ENCODE measurements at places on chromosomes 1 and 21.

GRCh38 chr1:230599926-230600656 is 42.2 kb upstream of the COG2 start:
- DNase-seq = no peak

DNA sequence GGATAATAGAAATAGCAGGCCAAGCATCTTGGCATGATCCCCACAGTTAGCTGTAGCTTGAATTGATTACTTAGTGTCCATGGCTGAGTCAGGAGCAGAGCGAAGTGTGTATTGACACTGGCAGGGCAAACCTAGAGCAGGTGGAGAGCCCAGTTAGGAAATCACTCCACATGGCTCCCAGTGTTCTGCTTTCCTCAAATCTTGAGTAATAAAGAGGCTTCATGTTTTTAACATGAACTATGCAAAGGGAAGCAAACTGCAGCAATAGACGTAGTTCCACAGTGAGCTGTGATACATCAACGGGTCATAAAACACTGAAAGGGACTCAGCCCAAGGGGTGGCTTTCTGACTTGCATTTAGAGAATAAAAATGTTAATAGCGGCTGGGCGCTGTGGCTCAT is 28.9 kb downstream of the RHEX start:
- DNase-seq = no peak

DNA sequence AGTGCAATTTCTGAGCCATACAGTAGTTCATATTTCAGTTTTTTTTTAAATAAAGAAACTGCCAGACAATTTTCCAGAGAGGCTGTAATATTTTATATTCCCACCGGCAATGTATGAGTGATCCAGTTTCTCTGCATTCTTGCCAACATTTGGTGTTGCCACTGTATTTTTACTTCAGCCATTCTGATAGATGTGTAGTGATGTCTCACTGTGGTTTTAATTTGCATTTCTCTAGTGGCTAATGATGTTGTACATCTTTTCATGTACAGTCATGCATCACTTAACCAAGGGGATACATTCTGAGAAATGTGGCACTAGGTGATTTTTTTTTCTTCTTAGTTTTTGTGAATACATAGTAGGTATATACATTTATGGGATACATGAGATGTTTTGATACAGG is 99.6 kb downstream of the CENPF start:
- DNase-seq = no peak

GRCh38 chr1:92998821-92999220 is 37.6 kb upstream of the DIPK1A start:
- DNase-seq = no peak

- no peak for DNase-seq
Measured at GRCh38 chr1:2353551-2354438, 37.6 kb downstream of the MORN1 start.

GRCh38 chr1:200042552-200043335 is 15.2 kb downstream of the NR5A2 start:
- DNase-seq = no peak

- DNase-seq = no peak
Measured at GRCh38 chr1:58304346-58304975, 242.1 kb downstream of the OMA1 start.

DNA sequence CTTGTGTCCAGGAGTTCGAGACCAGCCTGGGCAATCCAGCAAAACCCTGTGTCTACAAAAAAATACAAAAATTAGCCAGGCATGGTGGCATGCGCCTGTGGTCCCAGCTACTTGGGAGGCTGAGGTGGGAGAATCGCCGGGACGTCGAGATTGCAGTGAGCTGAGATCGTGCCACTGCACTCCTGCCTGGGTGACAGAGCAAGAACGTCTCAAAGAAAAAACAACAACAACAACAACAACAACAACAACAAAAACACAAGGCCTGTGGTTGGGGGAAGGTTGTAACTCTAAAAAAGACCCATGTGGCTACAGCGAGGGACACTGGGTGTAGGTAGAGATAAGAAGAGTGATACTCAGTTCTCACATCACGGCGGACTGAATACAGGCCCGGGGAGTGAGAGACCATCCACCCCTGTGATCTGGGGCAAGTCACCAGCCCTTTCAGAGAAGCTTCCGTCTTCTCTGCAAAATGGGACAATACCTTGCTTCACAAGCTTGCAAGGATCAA is 848 bp upstream of the CDC42 start:
- DNase-seq = no peak

GRCh38 chr1:57167997-57168396 is 202.2 kb upstream of the C8B start:
- no peak for DNase-seq

DNA sequence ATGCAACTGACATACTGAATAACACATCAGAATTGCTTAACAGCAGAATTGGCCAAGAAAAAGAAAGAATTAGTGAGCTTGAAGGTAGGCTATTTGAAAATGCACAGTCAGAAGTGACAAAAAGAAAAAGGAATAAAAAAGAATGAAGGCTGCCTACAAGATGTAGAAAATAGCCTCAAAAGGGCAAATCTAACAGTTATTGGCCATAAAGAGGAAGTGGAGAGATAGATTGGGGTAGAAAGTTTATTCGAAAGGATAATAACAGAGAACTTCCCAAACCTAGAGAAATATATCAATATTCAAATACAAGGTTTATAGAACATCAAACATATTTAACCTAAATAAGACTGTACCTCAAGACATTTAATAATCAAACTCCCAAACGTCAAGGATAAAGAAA is 67.5 kb downstream of the ATP6V1G3 start:
- no peak for DNase-seq

DNA sequence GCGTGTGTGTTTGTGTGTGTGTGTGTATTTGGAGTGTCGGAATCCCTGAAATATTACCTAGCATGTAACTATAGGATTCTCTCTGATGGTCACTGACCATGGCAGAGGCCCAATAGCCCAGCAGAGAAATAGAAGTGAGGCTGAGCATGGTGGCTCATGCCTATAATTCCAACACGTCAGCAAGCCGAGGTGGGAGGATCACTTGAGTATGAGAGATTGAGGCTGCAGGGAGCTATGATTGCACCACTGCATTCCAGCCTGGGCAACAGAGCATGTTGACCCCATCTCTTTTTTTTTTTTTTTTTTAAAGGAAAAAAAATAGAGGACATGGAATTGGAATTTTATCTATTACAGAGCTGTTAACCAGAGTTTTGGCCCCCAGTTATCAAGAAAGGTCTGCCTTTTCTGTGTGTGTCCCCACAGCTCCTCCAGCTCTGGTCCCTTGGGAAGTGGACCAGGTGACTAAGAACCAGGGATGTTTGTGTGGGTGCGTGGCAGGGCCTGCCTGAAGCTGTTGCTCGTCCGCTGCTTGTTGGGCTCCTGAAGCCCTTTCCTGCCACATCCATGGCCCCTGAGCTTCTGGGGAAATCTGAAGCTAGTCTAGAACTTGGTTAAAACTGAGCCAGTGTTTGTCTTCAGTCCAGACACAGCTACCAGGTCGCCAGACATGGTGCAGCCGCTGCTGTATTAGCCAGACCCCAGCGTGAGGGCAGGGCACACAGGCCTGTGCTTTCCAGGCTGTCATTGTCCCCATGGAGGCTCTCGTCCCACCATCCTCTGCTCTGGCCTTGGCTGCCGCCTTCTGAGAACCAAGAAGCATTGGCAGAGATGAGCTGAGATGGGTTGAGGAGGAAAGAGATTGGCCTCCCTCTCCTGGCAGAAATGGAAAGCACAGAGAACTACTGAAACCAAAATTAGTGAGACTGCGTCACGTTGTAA is 25.5 kb downstream of the CAPN9 start:
- DNase-seq = no peak

GRCh38 chr1:154608397-154609270 is 648 bp upstream of the ADAR start:
- no peak for DNase-seq

- DNase-seq = no peak
Measured at GRCh38 chr1:19452221-19452663, 33.1 kb downstream of the CAPZB start.

DNA sequence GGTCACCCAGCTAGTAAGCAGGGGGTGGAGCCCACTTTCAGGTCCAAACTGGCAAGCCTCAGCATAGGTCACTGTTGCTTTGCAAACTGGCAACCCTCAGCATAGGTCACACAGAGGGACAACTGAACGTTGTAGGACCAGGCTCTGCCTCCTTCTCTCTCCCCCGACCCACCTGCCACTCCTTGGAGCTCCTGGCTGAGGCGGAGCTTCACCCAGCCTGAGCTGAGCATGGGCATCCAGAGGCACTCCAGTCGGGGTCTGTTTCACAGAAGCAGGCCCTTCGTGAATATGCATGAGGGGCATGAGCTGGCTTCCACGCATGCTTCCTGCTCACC is 24.2 kb downstream of the CAPZB start:
- no peak for DNase-seq

DNA sequence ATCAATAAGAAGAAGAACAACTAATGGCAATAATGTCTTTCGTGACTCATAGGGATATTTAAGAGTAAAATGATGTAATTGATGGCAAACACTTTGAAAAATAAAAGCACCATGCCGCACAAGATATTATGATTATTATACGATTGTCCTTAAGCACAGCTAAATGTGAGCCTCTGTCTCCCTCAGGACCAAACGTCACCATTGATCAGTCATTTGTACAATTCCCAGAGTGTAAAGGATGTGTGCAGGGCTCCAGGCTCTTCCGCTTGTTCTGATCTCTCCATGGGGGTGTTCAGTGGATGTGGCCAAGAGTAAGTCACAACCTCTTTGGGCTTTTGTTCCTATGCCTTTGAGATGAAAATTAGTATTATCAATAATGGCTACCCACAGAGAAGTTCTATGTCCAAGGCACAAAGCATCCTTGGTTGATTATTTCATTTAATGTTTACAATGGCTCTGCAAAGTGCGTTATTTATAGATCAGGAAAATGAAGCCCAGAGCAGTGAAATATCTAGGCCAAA is 17.7 kb upstream of the C1orf87 start:
- no peak for DNase-seq

DNA sequence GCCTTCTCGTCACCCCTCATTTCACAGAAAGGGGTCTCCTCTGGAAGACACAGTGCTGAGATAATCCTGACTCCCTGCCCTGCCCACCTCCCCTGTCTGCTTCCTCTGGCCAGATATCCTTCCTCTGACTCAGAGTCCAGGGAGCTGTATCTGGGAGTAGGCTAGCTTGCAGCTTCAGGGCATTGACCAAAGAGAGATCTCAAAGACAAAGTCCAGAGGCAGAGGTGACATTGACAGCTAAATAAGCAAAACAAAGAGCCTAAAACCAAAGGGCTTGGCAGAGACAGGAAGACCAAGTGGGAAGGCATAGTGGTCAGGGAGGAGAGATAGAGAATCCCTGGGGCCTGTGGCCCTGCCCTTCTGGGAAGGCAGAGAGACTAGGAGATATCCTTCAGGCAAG is 64.9 kb downstream of the TNR start:
- DNase-seq = no peak

Data from activated CD4-positive, CD25-positive, alpha-beta regulatory T cell treated with anti-CD3 and anti-CD28 coated beads, Interleukin-2, amount 50 U/mL, for 16 hours (primary cell).